Ovary (tissue), 10 donors: ENCODE measurements at places on chromosomes 3 and 15.

- DNase-seq = no peak
- no peaks in the 10 kb centered on the region for H3K27me3 ChIP-seq
- no peak overlapping the region for H3K4me3 ChIP-seq
- no peak overlapping the region for H3K27ac ChIP-seq
- H3K4me1 ChIP-seq = no peaks in the 10 kb centered on the region
Observed at GRCh38 chr15:55960946-55961345, 32.5 kb downstream of the NEDD4 start.

- no peak overlapping the region for H3K27ac ChIP-seq
- H3K27me3 ChIP-seq = no peaks in the 10 kb centered on the region
- peaks cover 9% of the 10 kb centered on the region for H3K4me1 ChIP-seq
- no peaks in the 10 kb centered on the region for H3K36me3 ChIP-seq
Observed at GRCh38 chr3:194489736-194490612, 3.2 kb upstream of the ATP13A3 start.

- no peak overlapping the region for H3K27ac ChIP-seq
- H3K4me3 ChIP-seq = no peak overlapping the region
- no peak for DNase-seq
- H3K27me3 ChIP-seq = no peaks in the 10 kb centered on the region
Observed at GRCh38 chr15:49238342-49238741, 68.3 kb downstream of the GALK2 start.

DNA sequence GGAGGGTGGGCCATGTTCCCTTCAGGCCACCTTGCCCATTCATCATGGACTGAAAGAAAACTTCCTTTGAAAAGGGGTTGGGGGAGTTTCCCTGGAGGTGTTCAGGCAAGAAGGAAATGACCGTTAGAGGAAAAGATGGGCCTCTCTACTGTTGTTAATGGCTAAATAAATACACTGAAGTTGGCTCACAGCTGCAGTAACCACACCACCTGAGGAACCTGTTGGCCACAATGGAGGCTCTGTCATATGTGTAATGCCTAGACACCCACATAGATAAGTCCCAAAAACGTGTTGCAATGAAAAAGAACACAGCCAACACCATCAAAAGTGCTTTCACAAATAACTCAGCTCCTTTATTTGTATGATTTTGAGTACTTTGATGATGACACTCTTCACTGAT is 38.2 kb upstream of the FAM3D start:
- H3K4me3 ChIP-seq = no peak overlapping the region
- no peaks in the 10 kb centered on the region for H3K36me3 ChIP-seq
- H3K27ac ChIP-seq = no peak overlapping the region
- DNase-seq = no peak
- H3K27me3 ChIP-seq = no peaks in the 10 kb centered on the region

- no peak for DNase-seq
- no peak overlapping the region for H3K4me3 ChIP-seq
- H3K27ac ChIP-seq = no peak overlapping the region
- no peaks in the 10 kb centered on the region for H3K4me1 ChIP-seq
- no peaks in the 10 kb centered on the region for H3K36me3 ChIP-seq
Observed at GRCh38 chr15:89899295-89899945, 5.6 kb upstream of the AP3S2 start.

DNA sequence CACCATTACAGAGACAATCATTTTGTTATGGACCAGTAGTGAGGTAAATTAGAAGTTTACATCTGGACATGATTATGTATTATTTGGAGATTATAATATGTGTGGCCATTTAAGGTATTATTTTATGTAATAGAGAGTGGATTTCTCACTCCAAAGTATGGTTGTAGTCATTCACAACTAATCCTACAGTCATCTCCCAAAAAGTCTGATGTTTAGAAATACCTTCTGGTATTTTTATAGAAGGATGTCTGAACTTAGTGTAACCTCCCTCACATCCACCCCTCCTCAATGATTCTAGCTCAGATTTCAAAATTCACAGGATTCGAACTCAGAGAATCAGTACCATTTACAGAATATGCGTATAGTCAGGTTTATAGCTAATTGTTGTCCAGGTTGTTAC is 346.6 kb upstream of the MEIS2 start:
- no peaks in the 10 kb centered on the region for H3K4me1 ChIP-seq
- no peaks in the 10 kb centered on the region for H3K36me3 ChIP-seq
- no peak for DNase-seq
- H3K27me3 ChIP-seq = peaks cover 4% of the 10 kb centered on the region
- H3K4me3 ChIP-seq = no peak overlapping the region

- H3K4me1 ChIP-seq = no peaks in the 10 kb centered on the region
- H3K27ac ChIP-seq = no peak overlapping the region
- no peaks in the 10 kb centered on the region for H3K36me3 ChIP-seq
Observed at GRCh38 chr3:30259730-30260129, 346.7 kb upstream of the TGFBR2 start.

- H3K27me3 ChIP-seq = no peaks in the 10 kb centered on the region
- no peak overlapping the region for H3K4me3 ChIP-seq
- no peaks in the 10 kb centered on the region for H3K36me3 ChIP-seq
- no peaks in the 10 kb centered on the region for H3K4me1 ChIP-seq
- H3K27ac ChIP-seq = no peak overlapping the region
Observed at GRCh38 chr3:194808640-194809097, 123.0 kb downstream of the FAM43A start.

- H3K4me1 ChIP-seq = no peaks in the 10 kb centered on the region
- H3K36me3 ChIP-seq = no peaks in the 10 kb centered on the region
- no peak overlapping the region for H3K4me3 ChIP-seq
Observed at GRCh38 chr3:4765212-4765611, 214.0 kb upstream of the BHLHE40 start.

- no peak overlapping the region for H3K4me3 ChIP-seq
- no peak overlapping the region for H3K27ac ChIP-seq
- H3K36me3 ChIP-seq = no peaks in the 10 kb centered on the region
Observed at GRCh38 chr3:18282507-18282906, 142.6 kb downstream of the SATB1 start.

DNA sequence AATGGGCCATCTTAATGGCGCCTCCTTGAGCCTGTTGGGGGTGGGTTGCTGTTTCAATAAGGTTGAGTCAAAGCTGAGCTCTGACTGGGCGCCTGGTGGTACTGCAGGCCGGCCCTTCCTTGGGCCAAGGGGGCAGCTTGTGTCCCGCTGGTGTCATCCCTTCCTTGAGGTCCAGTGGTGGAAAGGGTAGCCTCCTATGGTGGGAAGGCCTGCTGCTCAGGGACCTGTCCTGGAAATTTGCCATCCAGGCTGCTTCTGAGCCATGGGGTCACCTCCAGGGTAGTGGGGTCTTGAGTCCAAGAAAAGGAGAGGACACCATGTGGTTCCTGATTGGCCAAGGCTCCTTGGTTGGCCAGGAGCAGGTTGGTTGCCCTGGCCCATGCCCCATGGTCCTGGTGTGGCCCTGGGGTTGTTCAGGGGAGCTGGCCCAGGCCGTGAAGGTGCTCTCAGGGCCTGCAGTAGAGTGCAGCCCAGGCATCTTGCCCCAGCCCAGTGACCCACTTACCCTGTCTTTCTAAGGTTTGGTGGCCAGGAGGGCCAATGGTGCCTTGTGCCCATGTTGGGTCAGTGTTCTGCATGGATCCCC is 188.7 kb downstream of the UBE3A start:
- no peak overlapping the region for H3K27ac ChIP-seq
- no peaks in the 10 kb centered on the region for H3K36me3 ChIP-seq
- no peaks in the 10 kb centered on the region for H3K27me3 ChIP-seq
- peak; percentile 2 for DNase-seq

DNA sequence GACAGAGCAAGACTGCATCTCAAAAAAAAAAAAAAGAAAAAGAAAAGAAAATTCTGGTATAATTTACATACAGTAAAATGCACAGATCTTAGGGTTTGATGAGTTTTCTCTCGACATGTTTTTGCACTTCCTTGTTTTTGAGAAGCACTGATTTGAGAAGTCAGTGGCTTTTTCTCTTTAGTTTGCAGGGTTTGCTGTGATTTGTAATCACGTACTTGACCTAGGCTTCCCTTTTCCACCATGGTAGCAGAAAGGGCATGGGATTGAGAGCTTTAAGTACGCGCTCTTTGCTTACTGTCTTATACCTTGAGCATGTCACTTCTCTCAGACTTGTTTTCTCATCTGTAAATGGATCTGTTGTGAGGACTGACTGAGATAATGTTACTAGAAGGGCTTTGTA is 4.1 kb downstream of the VHL start:
- no peak for DNase-seq
- no peak overlapping the region for H3K27ac ChIP-seq
- H3K4me1 ChIP-seq = peaks cover 12% of the 10 kb centered on the region
- no peak overlapping the region for H3K4me3 ChIP-seq
- H3K27me3 ChIP-seq = no peaks in the 10 kb centered on the region
- H3K36me3 ChIP-seq = no peaks in the 10 kb centered on the region

DNA sequence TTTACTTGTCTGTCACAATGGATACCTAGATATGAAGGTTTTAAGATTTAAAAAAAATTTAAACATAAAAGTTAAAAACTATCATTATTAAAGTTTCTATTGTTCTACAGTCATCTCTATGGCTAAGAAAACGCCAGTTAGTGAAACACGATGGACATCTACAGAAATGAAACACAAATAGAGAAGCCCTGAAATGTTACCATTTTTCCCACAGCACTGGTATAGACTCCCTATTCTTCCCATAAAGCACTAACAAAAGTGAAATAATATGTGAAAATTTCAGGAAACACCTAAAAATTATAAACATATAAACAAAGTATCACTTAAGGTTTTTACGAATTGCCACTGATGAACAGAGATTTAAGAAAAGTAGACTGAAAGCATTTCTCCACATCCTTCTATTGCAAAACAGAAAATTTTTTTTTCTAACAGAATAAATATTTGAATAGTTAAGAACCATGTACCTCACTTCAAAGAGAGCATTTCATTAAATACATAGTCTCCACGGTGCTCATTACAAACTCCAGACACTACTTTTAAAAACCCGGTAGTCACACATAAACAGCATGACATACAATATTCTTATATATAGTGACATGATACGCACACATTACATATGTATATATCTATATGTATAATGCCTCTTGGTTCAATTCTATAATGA is 7.1 kb upstream of the NEK10 start:
- H3K27me3 ChIP-seq = no peaks in the 10 kb centered on the region
- no peak overlapping the region for H3K27ac ChIP-seq
- no peaks in the 10 kb centered on the region for H3K4me1 ChIP-seq

DNA sequence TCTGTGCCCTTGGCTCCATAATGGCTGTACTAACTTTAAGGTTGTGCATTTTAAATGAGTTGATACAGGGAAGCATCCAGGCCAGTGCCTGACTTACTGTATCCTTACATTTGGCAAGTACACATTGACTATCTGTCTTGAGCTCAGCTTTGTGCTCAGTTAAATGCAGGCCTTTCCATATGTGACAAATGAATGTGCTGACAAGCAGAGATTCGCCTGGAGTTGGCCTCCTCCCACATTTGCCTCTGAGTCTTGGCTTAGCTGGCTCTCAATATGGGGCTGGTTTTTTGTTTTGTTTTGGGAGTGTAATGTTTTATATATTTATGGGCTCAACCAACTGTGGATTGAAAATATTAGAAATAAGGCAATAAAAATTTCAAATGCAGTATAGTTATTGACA is 29.7 kb downstream of the TRIM71 start:
- no peaks in the 10 kb centered on the region for H3K27me3 ChIP-seq
- H3K4me1 ChIP-seq = no peaks in the 10 kb centered on the region
- H3K27ac ChIP-seq = no peak overlapping the region
- no peak overlapping the region for H3K4me3 ChIP-seq
- DNase-seq = no peak

DNA sequence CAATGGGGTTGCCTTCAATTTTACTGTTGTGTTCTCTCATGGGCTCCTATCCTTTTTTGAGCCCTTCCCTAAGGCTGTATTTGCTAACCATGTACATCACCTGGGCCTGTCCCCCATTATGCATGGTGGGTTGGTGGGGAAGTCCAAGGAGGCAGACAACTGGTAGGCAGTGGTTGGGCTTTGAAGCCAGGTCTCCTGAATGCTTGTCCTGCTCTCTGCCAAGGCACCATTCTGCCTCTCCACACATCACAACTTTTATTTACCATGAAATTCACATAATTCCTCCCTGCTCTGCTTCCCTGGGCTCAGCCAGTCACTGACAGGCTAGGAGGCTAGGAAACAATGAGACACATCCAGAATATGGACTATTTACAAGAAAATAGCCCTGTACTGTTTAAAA is 41.0 kb upstream of the COPB2 start:
- H3K36me3 ChIP-seq = no peaks in the 10 kb centered on the region
- peaks cover 6% of the 10 kb centered on the region for H3K4me1 ChIP-seq
- no peak overlapping the region for H3K27ac ChIP-seq
- no peaks in the 10 kb centered on the region for H3K27me3 ChIP-seq

DNA sequence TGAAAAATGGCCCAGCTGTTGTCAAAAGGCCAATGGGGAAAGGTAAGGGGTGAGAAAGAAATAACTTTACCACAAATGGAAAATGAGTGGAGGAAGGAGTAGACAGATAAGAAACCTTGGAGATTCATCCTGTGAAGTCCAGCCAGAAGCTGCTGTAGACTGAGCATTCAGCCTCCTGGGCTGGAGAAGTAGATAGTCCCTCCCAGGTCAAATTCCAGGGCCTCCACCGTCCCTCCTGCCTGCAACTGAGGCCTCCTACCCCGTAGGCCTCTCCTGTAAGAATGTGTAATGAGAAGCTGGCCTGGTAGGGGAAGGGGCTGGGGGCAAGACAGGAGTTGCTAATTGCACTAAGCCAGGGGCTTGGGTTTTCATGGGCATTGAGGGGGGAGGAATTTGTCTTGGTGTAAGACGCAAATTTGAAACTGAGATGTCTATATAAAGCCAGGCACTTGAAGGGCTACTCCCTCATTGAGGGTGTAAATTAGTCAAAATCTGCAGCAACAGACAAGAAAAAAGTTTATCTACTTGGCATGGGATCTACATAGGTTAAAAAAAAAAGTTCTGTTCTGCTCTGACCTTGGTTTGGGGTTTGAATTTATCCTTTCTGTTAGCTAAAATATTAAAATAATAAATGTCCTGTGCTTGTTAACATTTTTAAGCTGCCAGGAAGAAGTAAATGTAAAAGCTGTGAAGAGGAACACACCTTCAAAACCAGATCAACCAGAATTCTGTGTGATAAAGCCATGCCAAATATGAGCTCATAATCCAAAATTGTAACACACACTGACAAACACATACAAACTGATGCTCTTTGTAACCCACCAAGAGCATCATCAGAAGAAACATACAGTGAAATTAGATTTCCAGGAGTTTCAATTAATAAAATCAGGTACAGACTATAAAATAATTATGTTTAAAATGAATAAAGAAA is 1.7 kb upstream of the RBP2 start:
- H3K27ac ChIP-seq = peak overlapping the region; percentile 21
- no peak overlapping the region for H3K4me3 ChIP-seq
- H3K36me3 ChIP-seq = no peaks in the 10 kb centered on the region
- DNase-seq = no peak
- no peaks in the 10 kb centered on the region for H3K27me3 ChIP-seq
- peaks cover 2% of the 10 kb centered on the region for H3K4me1 ChIP-seq

GRCh38 chr3:20462723-20463122 is 276.7 kb upstream of the SGO1 start:
- H3K4me3 ChIP-seq = no peak overlapping the region
- H3K36me3 ChIP-seq = no peaks in the 10 kb centered on the region
- no peak overlapping the region for H3K27ac ChIP-seq

- H3K27me3 ChIP-seq = no peaks in the 10 kb centered on the region
- no peaks in the 10 kb centered on the region for H3K36me3 ChIP-seq
- no peak overlapping the region for H3K27ac ChIP-seq
- no peak overlapping the region for H3K4me3 ChIP-seq
- no peak for DNase-seq
- no peaks in the 10 kb centered on the region for H3K4me1 ChIP-seq
Observed at GRCh38 chr3:38563070-38563885, 67.1 kb downstream of the EXOG start.
